Activated CD4-positive, alpha-beta T cell treated with anti-CD3 and anti-CD28 coated beads, Interleukin-2, amount 50 U/mL, for 16 hours (primary cell): ENCODE measurements at places on chromosomes 7 and 10.

DNA sequence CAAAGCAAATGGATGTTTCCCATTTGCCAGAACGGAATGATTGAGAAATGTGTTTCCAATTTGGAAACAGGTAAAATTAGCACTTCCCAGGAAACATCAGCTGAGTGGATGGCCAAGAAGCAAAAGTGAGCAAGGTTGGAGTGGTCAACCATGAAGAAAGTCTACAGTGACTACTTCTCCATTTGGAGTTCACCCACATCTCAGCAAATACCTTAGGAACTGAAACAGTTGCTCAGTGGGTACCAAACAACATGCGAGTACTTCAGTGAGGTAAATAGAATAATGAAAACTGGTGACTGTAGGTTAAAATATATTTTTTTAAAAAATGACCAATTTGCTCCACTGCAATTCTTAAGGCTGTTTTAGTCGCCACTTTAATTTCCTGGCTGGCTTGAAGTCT, 57.7 kb downstream of the SLC16A9 start:
- no peak for DNase-seq

- peak; percentile 47 for DNase-seq
These were observed 2.3 kb upstream of the DRGX start for GRCh38 chr10:49398000-49398861.

- DNase-seq = no peak
These were observed 3.4 kb downstream of the PALD1 start for GRCh38 chr10:70481831-70482530.

GRCh38 chr7:117347480-117347879, 24.6 kb upstream of the WNT2 start:
- no peak for DNase-seq

DNA sequence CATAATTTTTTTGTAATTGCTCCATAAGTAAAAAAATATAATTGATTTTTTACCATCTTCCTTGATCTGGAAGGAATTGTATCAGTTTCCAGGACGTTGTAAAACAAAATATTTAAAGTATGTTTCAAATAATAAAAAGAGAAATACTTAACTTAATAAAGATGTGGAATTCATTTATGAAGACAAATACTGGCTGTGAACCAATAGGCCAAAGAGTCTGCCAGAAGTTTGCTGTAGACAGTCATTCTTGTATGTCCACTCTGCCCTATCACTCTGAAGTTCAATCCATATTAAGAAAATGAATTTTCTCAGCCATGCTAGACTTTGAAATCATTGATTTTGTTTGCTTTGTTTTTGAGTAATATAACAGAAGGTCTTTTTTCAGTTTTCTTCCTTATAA, 256.4 kb downstream of the TRIL start:
- DNase-seq = no peak

DNA sequence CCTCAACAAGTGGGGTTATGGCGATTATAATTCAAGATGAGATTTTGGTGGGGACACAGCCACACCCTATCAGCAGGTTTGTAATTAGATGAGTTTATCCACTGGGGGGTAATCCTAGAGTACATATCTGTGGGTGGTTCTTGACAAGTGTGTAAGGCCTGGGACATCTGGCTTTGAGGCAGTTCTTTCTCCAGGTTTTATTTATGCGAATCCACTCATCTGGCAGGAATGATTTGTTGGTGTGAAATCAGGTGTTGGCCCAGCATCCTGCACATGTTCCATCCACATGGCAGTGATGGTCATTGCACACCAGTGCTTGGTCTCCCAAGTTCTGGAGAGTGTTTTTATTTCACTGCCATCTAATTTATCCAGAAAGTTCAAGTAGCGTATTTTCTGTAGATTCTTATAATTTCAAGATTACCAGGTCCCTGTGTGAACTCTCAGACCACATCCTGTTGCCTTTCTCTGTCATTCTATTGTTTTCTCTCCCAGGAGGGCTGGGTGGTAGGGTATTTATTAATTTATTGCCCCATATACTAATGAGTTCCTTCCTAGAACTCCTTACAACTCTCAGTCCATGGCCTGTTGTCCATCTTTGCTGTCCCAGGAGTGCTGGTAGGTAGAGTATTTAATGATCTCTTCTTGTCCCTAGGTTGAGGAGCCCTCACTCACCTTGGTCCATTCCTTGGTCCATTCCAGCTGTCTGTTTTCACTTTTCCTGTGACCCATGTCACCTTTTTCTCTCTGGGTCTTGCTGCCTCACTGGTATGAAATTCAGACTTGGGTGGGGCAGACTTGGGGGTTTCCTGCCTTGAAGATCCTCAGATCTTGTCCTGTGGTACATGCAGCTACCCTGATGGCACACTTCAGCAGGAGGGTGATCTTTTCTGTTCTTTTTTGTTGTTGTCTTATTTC, 10.4 kb downstream of the RALA start:
- peak; percentile 6 for DNase-seq

- no peak for DNase-seq
These were observed 30.1 kb upstream of the KCNMA1 start for GRCh38 chr10:77667426-77668324.

DNA sequence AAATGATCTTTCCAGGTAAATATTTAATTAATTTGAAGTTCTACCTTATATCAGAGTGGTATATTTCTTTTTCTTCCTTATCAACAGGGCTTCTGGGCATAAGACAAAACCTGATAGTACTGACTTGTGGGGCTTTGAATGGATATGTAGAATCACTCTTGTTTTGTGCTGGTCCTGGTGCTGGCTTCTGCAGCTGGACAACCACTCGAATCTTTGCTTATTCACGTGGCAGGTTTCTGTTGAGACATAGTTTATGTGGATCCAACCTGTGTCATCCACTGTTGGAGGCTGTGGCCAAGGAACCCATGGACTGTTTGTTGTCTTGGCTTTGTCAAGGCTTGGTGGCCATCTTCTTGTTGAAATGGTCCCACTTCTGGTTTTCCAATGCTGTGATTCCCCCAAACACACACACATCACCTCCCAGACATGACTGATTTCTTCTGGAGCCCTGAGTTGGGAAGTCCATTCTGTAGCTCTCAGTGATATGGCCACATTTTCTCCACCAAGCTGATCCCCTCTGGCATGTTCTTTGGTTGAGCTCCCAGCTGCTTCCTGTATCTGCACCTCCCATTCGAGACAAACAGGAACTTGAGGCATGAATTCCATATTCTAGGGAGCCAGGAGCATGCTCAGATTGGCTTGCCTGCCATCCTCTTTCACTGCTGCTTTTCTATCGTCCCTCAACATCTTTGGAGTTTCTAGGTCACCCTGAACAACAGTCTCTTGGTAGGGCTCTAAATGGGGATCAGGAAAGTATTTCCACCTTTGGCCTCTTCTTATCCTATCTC, 19.5 kb downstream of the TAS2R41 start:
- no peak for DNase-seq

- no peak for DNase-seq
These were observed 51.2 kb downstream of the MICU1 start for GRCh38 chr10:72574636-72575035.

DNA sequence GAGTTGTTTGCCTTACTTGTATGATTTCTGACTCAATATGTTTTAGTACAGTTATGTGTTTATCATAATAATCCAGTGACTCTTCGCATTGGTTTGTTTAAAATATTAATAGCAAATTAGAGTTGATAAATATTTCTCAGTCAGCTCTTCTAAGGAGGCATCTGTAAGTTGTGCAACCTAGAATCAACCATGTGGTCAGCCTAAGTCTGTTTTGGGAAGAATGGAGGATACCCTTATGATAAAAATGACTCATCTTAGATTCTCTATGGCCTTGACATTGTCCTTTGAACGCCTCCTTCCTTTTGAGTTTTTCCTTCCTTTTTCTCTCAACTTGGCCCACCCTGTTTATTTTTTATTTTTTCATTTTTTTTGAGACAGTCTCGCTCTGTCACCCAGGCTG, 18.8 kb downstream of the DNAJC9 start:
- DNase-seq = no peak

- no peak for DNase-seq
These were observed 1007.8 kb downstream of the REEP3 start for GRCh38 chr10:64529003-64529350.

- DNase-seq = no peak
These were observed 24.8 kb downstream of the GRB10 start for GRCh38 chr7:50757703-50758390.

DNA sequence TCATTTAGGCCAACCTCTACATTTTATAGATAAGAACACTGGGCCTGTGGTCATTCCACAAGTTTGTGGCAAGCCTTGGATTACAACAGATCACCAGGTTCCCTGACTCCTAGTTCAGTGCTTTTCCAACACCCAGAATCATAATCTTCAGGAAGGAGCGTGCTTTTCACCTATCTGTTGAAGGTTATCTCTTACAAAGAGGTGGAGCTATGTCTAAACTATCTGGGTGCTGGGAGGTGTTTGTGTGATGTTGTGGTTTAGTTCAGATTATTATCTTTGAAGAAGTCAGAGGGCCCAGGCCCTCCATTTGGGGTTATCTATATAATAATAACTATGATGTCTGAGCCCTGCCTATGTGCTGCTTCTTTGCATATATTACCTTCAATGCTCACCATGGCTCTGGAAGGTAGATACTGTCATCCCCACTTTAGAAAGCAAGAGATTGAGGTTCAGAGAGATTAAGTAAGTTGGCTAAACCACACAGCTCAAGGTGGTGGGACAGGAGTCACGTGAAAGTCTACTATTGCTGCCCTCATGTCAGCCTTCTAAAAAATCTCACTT, 24.0 kb downstream of the IL2RA start:
- no peak for DNase-seq

- peak; percentile 52 for DNase-seq
These were observed 58.9 kb downstream of the FRMPD2 start for GRCh38 chr10:48215486-48216203.

GRCh38 chr7:105707381-105707780, 126.1 kb upstream of the EFCAB10 start:
- no peak for DNase-seq

DNA sequence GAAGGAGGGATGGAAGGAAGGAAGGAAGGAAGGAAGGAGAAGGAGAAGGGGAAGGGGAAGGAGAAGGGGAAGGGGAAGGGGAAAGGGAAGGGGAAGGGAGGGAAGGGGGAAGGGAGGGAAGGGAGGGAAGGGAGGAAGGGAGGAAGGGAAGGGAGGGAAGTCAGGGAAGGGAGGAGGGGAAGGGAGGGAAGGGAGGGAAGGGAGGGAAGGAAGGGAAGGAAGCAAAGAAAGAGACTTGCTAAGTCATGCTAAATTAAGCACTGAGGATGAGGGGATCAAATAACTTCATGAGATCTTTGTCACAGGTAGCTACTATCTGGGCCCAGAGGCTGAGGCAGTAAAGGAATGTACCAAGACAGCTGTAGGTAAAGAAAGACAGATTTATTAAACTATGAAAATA, 116.4 kb downstream of the TRIL start:
- no peak for DNase-seq

DNA sequence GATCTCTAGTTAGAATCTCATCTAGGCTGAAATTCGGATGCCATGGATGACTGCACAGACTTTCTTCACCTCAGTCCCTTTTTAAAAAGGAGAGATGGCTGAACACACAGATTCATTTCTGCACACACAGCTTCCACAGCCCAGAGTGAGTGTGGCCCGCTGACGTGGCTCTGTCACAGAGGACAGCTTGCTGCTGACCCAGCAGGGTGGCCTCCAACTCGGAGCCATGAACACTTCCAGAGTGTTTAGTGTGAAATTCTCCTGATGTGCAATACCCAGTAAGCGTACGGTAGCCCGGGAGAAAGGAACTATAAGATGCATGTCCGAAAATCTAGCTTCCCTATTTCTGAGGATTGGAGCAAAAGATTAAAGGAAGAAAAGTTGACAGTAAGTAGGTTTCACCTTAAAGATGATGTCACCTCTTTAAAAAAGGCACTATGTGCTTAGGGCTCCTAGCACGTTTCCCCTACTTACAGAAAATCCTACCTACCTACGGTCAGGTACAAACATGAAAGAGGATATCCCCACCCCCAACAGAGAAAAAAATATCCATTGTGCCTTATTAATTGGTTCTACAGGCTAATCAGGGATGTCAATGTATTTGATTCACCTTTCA, 162.2 kb downstream of the RAPGEF5 start:
- DNase-seq = no peak

DNA sequence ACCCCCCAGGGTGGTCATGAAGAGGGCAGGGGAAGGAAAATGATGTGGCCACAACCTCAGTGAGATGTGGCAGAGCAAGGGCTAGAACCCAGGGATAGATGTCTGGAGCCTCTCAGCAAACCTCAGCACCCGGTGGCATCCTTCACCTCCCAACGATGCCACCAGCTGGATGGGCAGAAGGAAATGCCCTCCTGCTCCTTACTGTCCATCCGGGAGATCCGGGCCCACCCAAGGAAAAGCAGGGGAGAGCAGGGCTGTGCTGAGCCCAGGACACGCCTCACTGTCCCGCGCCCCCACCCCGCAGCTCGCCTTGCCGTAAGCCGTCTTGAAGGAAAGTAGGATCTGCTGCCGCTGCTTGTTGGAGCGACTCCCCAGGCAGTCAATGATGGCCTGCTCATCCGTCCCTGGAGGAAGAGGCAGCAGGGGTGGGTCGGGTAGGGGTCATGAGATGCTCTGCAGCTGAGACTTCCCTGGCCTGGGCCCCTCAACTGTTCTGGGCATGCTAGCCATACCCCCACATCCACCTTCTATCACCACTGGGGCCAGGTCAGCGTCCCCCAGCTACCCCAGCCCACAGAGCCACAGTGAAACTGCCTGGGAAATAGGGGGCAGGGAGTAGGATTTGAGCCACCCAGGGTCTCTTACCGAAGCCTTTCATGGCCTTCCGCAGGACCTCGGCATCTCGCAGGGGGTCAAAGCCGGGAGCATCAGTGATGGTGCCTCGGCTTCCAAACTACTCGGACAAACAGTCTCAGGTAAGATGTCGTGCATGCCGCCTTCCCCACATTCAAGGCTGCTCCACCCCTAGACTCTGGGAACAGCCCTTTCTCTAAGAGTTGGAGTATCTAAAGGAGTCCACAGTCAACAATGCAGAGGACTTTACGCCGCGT, 34.3 kb downstream of the PLAC9 start:
- no peak for DNase-seq

GRCh38 chr7:15399441-15399840, 162.4 kb downstream of the AGMO start:
- DNase-seq = no peak

DNA sequence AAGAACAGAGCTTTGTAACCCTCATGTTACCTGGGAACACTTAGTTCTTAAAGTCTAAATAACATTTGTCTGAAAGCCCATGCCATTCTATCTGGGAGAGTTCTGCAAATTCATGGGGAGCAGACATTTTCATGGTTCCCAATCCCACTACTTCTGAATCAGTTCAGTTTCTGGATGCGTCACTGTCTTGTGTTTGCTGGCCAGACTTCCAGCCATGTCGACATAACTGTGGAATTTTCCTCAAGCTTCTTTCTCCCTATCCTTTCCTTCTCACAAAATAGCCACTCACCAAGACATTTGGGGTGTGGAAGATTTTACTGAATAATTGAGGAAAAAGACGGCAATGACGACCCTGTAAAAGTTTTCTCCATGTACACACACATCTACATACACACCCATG, 272.5 kb downstream of the NEBL start:
- DNase-seq = no peak

- no peak for DNase-seq
These were observed 273.7 kb downstream of the KIF20B start for GRCh38 chr10:89975071-89975470.

- DNase-seq = no peak
These were observed 8.6 kb downstream of the ZNF467 start for GRCh38 chr7:149764481-149765398.
